ENCODE measurements at places on chromosomes 7 and 10. TPM values are rescaled to one million over a fixed set of nuclear protein-coding genes. Genes with fewer than 3 reads are reported as not detected.

GRCh38 chr7:123666492-123666891, 10.8 kb downstream of the LMOD2 start:
- DNase-seq = no peak

- DNase-seq = no peak
Observed at GRCh38 chr7:44867073-44867995, 18.0 kb downstream of the PURB start.

GRCh38 chr7:112572669-112573301, 92.0 kb downstream of the LSMEM1 start:
- DNase-seq = no peak

- no peak for DNase-seq
Observed at GRCh38 chr7:115533785-115534184, 496.8 kb downstream of the TFEC start.

DNA sequence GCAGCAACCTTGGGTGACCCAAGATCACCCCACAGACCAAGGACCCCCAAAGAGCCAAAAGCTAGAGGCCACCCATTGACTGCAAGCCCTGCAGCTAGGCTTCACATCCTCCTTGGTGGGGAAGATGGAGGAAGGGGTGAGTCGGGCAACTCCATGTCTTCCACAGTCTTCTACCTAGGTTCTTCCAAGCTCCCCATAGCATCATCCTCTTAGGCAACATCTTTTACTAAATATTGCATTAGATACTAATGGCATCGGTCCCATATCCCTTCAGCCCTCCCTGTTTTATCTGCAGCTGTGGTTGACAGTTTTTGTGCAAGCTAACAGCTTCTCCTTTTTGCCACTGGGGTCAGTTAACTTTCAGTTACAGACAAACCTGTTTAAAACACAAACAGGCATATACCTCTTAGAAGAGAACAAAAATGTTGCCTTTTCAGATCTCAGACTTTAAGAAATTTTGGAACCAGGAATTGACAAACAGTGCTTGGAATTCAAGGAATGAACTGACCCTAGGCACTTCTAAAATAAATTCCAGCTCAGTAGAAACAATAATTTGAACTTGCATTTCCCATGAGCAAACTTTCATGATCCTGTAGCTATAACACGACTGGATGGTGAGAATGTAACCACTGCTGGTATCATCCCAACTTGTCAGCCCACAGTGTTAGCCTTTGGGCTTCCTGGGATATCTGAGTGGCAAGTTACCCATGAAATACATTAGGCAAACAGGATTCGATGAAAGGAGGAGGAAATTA, 33.9 kb upstream of the MSMB start:
- DNase-seq = no peak

- DNase-seq = no peak
Observed at GRCh38 chr7:20708896-20709295, 77.8 kb downstream of the SP8 start.

GRCh38 chr7:139901056-139901795, 72.2 kb downstream of the TBXAS1 start:
- DNase-seq = no peak

LLCFC1 gene
- total RNA-seq = not detected

ASB15 gene
- not detected for total RNA-seq

MACROH2A2 gene
- total RNA-seq = 2.7 TPM
